Stimulated activated CD8-positive, alpha-beta memory T cell treated with anti-CD3 and anti-CD28 coated beads, Interleukin-4, amount 100 ng/mL, for 1 hour (primary cell): ENCODE measurements at places on chromosomes 6 and 20.

GRCh38 chr6:84469144-84469543 lies 241.7 kb upstream of the CEP162 start:
- DNase-seq: no peak

GRCh38 chr6:1057490-1058135 lies 254.3 kb upstream of the FOXQ1 start:
- DNase-seq: no peak

- DNase-seq: no peak
Observed at GRCh38 chr6:87241304-87241703, 81.1 kb upstream of the SMIM8 start.

GRCh38 chr6:4008324-4009047 lies 70.5 kb downstream of the FAM217A start:
- no peak for DNase-seq

DNA sequence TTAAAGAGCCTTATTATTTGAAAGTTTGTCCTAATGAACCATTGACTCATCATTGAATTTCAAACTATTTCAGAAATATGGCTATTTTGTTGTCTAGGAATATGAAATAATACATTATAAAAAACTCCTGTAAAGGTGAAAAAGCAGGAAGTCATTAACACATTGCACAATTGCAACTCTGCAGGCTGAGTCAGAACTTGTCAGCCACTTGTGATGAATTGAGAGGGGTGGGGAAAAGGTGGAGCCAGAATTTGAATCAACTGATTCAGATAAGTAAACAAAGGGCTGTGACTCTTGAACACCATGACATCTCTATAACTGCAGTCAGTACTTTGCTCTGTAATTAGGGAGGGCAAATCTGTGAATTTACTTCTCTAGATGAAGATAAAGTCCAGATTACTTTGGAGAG lies 6.0 kb downstream of the C6orf141 start:
- no peak for DNase-seq

GRCh38 chr6:110064744-110065524 lies 86.8 kb downstream of the GPR6 start:
- DNase-seq: no peak

DNA sequence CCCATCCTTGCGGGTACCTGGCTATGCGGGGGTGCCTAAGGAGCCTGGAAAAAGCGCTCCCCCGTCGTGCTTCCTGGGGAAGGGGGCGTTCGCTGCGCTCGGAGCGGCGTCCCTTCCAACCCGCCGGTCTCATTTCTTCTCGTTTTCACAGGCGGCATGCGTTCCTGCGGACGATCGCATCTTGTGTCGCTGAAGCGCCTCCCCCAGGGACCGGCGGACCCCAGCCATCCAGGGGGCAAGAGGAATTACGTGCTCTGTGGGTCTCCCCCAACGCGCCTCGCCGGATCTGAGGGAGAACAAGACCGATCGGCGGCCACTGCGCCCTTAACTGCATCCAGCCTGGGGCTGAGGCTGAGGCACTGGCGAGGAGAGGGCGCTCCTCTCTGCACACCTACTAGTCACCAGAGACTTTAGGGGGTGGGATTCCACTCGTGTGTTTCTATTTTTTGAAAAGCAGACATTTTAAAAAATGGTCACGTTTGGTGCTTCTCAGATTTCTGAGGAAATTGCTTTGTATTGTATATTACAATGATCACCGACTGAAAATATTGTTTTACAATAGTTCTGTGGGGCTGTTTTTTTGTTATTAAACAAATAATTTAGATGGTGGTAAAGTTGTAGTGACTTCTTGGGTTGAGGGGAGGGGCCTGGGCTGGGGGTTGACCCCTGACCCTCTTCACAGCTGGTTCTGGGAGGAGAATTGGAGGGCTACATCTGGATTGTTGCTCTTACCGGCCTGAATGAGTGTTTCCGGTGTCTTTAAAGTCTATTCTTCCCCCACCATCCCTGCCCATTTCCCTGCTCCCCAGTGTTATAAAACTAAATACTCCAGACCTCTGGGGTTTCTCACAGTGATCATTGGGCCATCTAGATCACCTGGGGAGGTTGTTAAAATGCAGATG lies 1.1 kb downstream of the ID1 start:
- no peak for DNase-seq

GRCh38 chr6:144248476-144249301 lies 36.4 kb upstream of the UTRN start:
- DNase-seq: no peak

DNA sequence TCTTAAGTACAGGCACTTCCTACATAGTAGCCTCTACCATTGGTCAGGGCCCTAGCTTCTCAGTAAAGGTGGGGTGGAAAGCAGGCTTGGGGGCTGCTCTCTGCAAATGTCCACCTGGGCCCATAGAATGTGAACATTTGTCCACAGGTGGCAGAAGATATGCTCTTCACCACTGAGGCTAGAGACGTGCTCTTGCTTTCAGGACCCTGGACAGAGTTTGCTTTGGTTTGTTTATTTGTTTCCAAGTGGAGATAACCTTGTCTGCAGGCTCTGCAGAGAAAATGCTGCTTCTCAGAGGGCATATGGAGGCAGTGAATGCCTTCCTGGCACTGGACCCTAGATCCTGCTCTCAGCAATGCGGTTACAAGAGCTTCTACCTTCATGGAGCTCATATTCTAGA lies 129.0 kb downstream of the F13A1 start:
- DNase-seq: no peak

DNA sequence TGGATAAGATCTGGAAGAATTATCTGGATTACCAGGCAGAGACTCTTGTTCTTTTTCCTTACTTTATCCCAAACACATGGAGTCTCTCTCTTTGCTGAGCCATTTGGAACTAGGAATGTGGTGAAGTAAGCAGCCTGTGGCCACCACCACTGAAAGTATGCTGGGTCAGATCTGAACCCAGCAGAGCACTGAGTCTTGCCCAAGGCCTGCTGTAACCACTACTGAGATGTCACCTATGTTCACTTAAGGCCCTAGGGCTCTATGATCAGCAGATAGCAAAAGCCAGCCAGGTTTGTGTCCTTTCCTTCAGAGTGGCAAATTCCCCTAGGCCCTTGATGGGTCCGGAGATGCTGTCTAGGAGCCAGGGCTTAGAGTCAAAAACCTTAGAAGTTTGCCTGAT lies 103.3 kb upstream of the PLN start:
- DNase-seq: no peak

- DNase-seq: no peak
Observed at GRCh38 chr20:63062188-63063140, 55.7 kb upstream of the BHLHE23 start.

- no peak for DNase-seq
Observed at GRCh38 chr6:40877362-40877761, 161.7 kb downstream of the UNC5CL start.

DNA sequence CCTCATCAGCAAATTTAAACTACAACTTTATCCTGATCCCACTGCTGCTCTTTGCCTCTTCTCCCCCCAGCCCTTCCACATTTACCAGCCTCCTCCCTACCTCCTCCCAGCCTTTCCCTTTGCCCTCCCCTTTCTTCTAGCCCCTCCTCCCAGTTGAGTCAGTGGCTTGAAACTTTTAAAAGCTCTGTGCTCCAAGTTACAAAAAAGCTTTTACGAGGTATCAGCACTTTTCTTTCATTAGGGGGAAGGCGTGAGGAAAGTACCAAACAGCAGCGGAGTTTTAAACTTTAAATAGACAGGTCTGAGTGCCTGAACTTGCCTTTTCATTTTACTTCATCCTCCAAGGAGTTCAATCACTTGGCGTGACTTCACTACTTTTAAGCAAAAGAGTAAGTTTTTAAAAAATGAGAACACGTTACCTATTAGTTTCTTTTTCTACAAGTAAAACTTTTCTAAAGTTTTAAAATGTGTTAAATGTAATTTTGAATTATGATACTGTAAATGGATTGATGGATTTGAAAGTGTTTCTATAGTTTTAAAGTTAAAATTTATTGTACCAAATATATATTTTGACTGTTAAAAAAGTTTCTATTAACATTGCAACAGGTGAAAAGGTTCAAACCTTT lies at the start of gene GJA1:
Gene GJA1 (plus strand): TSS at position 203 of the 626 bp plus-strand sequence. CDS start 11,202 bp downstream, outside the sequence.
- no peak for DNase-seq

- no peak for DNase-seq
Observed at GRCh38 chr6:143223895-143224294, 163.2 kb downstream of the AIG1 start.
